ENCODE measurements at places on chromosomes 16 and 17.

DNA sequence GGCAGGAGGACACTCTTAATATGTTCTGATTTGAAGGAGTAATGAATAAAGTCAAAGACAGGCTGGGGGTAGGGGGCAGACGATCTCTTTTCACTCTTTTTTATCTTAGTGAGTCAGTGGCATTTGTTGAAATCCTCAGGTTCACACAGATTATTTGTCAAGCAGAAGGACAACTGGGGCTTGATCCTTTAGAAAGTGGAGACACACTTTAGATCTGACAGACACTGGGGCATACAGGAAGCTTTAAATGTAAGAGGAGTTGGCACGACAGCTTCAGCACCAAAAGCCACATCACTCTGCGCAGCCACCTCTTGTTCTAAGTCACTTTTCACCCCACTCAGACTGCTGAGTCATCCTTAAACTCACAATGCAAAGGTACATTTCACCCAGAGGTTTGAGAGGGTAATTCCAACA, 121.5 kb downstream of the STXBP4 start:
- DNase-seq: peak; percentile 86

GRCh38 chr17:58702045-58702476, 9.7 kb downstream of the RAD51C start:
- no peak for DNase-seq

- no peak for DNase-seq
Measured at GRCh38 chr17:72236980-72237633, 116.3 kb downstream of the SOX9 start.

DNA sequence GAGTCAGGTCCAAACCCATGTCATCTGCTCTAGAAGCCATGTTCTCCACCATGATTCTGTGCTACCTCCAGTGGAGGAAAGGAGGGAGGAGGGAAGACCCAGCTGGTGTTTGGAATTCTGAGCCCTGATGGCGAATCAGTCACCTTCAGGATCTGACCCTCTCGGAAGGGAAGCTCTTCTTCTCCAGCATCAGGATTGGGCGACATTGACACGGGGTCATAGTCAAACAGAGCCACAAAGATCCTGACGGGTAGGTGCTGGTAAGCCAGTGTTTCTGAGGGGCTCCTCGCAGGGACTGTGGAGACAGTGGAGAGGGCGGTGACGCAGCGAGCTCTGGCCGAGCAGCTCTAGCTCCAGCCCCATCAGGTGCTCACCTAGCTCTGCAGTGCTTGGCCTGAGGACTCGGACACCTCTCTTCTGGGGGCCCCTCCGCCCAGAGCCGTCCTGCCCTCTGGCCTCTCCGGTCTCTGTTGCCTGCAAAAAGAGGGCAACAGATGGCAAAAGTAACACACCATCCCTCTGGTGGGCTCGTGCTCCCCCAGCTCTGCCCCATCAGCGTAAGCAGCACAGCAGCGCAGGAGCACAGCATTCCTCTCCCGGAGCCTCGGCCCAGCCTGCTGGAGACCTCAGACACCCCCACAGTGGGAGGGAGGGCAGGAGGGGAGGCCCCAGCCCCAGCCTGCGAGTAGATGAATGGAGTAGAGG, 21.0 kb downstream of the TSPOAP1 start:
- no peak for DNase-seq

GRCh38 chr16:79372503-79373184, 227.9 kb downstream of the MAF start:
- no peak for DNase-seq

- no peak for DNase-seq
Measured at GRCh38 chr17:64158831-64159590, 29.1 kb upstream of the ERN1 start.

GRCh38 chr16:28182801-28183200, 29.0 kb downstream of the XPO6 start:
- DNase-seq: no peak

DNA sequence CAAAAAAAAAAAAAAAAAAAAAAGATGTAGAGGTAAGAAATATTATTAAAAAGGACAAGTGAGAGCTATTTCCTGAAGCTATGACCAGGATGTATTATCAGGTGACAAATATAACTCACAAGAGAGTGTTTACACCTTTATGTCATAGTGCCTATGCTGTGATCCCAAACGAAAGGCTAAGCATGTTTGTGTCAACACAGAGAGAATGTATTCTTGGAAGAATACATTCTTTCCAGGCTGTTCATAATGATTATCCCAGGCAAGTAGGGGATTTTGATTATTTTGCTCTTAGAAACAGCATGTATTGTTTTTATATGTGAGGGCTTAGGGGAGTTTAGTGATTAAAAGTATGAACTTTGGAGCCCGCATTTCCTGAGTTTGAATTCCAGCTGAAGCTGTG, 175.0 kb downstream of the SPECC1 start:
- DNase-seq: no peak

GRCh38 chr17:17440010-17440843, 36.6 kb upstream of the MED9 start:
- peak; percentile 91 for DNase-seq

GRCh38 chr17:56599566-56599965, 6.1 kb downstream of the NOG start:
- DNase-seq: no peak

GRCh38 chr17:59707149-59707970, at the start of the genes PTRH2 and VMP1:
PTRH2 (minus strand) TSS chr17:59707430; CDS start chr17:59697978, 9,452 bp downstream.
VMP1 (plus strand) TSS chr17:59707654; CDS start chr17:59731447, 23,793 bp downstream.
- DNase-seq: peak; percentile 100

DNA sequence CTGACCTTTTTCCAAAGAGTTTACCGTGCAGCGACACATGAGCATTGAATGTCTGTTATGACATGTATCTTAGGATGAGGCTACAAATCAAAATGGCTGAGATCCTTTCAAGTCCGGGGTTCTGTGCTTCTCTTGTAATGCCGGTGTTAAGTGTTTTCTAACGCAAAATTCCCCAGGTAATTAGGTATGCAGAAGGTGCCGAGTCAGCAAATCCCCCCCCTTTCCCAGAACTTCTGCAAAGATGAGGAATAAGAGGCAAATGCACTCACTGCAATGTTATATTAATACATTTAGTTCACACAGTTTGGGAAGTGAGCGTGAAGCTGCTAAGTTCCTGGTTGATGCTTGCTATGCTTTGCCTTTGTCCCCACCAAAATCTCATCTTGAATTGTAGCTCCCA, 36.3 kb upstream of the MLYCD start:
- no peak for DNase-seq
